Left hindlimb (tissue), 1 donor: ENCODE measurements at places on chromosomes 1 and 21.

DNA sequence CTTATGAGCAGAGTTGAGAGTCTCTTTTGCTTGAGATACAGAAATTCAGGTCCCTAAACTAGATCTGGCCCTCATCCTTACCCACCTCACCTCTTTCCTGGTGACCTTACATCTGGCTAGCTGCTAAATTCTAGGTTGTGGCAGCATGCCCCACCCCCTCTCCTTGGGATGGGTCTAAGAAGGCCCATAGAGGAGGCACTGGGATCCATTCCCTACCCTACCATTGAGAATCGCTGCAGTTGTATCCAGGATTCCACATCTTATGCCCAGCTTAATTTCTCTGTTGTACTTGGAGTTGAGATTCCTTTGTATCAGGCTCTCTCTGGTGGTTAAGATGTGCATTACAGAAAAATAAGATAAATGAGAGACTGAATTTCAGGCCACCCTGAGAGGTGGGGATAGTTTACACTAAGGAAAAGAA lies 9.5 kb upstream of the TMEM39B start:
- no peak for DNase-seq

DNA sequence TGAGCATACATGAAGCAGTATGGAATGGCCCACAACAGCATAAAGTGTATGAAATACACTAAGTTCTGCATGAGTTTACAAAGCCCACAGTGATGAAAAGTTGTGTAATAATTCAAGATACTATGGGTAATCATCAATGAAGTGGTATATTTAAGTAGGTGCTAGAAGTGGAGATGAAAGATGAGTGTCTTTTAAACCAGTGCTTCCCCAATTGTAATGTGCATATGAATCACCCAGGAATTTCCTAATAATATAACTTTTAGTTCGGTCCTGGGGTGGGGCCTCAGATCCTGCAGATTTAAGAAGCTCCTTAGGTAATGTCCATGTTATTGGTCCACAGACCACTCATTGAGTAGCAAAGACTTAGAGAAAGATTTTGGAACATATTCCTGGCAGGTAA lies 184.9 kb downstream of the DUSP10 start:
- no peak for DNase-seq

- DNase-seq: no peak
These were observed 507 bp downstream of the AK5 start for GRCh38 chr1:77282187-77282865.

GRCh38 chr1:26315874-26316850 lies 1.6 kb upstream of the CD52 start:
- DNase-seq: no peak

DNA sequence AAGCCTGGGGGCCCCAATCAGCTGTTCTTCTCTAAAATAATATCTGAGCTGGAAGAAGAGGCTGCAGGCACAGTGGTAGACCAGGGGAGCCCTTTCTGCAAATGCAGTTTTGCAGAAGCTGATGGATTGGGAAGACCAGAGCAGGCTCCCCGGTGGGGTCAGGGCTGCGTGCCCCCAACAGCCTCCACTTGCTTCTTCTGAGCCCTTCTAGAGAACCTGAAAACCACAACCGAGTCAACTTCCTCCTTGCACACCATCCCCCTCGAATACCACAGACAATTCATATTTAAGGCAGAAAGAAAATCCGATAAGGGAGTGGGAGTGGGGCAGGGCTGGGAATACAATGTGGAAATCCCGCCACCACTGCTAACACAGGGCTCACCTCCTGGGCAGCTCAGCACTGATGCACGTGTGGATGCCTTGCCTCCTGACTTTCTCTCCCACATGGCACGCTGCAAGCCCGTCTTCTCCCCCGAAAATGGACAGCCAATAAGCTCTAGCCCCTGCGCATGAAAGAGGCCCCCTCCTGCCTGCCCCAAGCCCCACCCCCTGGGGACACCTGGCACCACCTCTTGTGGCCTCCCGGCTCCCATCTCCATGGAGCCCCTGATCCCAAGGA lies 25.4 kb upstream of the ALDH4A1 start:
- no peak for DNase-seq

GRCh38 chr1:242546849-242547729 lies 22.6 kb upstream of the PLD5 start:
- no peak for DNase-seq
